Activated naive CD8-positive, alpha-beta T cell treated with anti-CD3 and anti-CD28 coated beads for 36 hours (primary cell): ENCODE measurements at places on chromosomes 11 and 22. TPM values are rescaled to one million over a fixed set of nuclear protein-coding genes. Genes with fewer than 3 reads are reported as not detected.

The BAIAP2L2 gene
- total RNA-seq, result 0.20 TPM

The YPEL1 gene
- total RNA-seq, result 0.72 TPM

The KRTAP5-7 gene
- not detected for total RNA-seq

The AMPD3 gene
- 20.2 TPM for total RNA-seq

The OSM gene
- 47.9 TPM for total RNA-seq

The MYOD1 gene
- total RNA-seq, result not detected

The PDGFB gene
- total RNA-seq, result 0.35 TPM

The TMEM123 gene
- 310 TPM for total RNA-seq

The OR6T1 gene
- not detected for total RNA-seq

The KCNJ11 gene
- 0.74 TPM for total RNA-seq

The TSSK2 gene
- not detected for total RNA-seq

The CSNK2A3 gene
- 2.5 TPM for total RNA-seq

The MUC2 gene
- total RNA-seq, result not detected

The SNX15 gene
- total RNA-seq, result 7.3 TPM

The SLC37A2 gene
- total RNA-seq, result 0.50 TPM

The MUC6 gene
- not detected for total RNA-seq

The CRYBB2 gene
- not detected for total RNA-seq

The TRIM66 gene
- 23.0 TPM for total RNA-seq

The RASL10A gene
- total RNA-seq, result 0.58 TPM
